ENCODE measurements at places on chromosomes 1 and 21. TPM values are rescaled to one million over a fixed set of nuclear protein-coding genes. Genes with fewer than 3 reads are reported as not detected.

- DNase-seq, result no peak
Observed at GRCh38 chr1:228136901-228137300, 3.2 kb upstream of the GUK1 start.

DNA sequence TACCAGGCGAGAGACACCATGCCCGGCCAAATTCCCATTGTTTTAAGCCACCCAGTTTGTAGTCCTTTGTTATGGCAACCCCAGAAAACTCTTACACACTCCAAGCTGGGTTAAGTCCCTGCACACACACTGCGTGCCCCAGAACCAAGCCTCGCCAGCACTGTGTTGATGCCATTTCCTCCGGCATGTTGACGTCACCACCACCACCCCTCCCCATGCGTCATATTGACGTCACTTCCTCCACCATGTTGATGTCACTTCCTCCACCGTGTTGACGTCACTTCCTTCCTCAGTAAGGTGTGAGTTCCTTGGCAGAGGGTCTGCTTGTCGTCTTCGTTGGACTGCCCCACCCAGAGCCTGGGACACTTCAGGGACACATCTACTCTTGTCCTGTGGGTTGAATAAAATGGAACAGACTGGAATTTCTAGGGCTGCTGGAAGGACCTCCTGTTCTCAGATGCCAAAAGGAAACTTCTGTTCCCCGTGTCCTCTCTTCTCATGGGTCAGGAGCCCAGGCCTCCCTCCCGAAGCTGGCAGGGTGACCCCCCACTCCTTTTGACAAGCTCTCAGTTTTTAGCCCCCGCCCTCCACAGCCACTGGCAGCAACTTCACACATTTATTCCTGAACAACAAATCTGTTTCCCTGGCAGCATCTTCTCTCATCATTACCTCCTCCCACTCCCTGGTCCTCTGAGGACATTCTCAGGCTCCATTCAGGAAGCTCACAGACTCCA lies 643.3 kb downstream of the NPHP4 start:
- DNase-seq, result no peak

- no peak for DNase-seq
Observed at GRCh38 chr1:56077206-56077605, 502.2 kb downstream of the PLPP3 start.

GRCh38 chr1:168135116-168135920 lies 1.4 kb downstream of the GPR161 start:
- no peak for DNase-seq

The NR1I3 gene
- not detected for total RNA-seq

All from H4 (cell line).